ENCODE measurements at places on chromosomes 13 and 19.
A peak's percentile ranks its signal among the peaks of the same experiment; 100 is the strongest.

GRCh38 chr19:29079356-29080032, 133.5 kb downstream of the UQCRFS1 start:
- DNase-seq: no peak

GRCh38 chr19:15986701-15987100, 37.9 kb downstream of the OR10H4 start:
- DNase-seq: no peak

DNA sequence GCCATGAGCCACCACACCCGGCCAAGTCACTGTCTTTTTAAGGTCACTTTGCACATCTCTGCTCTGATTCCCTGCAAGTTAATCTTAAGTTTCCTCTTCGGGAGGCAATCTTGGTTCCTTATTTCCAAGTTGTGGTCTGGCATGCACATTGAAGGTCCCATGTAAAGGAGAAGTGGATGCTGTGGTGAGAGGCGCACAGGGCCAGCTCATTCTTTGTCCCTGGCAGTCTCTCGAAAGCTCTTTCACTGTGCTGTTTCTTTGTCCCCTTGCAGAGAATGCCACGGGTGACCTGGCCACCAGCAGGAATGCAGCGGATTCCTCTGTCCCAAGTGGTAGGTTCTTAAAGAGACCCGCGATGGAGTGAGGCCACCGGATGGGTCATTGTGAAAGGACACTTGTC, 16.4 kb upstream of the C19orf33 start:
- DNase-seq: no peak

- peak; percentile 13 for DNase-seq
These were observed 4.2 kb upstream of the ZSCAN4 start for GRCh38 chr19:57664269-57665127.

GRCh38 chr19:32224371-32225244, 120.8 kb upstream of the ZNF507 start:
- DNase-seq: peak; percentile 54

DNA sequence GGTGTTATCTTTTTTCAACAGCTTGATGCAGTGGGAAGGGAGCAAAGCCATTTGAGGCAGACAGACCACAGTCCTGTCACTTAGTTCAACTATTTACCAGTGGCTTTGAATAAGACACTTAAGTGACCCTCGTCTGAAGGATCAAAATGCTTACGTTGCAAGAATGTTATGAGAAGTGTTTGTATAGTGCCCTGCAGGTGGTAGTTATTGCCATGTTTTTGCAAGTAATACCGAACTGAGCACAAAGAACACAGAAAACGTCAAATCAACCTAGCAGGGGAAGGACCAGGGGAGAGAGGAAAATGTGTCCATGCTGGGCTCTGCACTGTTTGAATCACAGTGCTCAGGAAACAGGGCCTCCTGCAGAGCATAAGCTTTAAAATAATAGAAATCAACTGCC, 2.8 kb downstream of the SOHLH2 start:
- DNase-seq: no peak

DNA sequence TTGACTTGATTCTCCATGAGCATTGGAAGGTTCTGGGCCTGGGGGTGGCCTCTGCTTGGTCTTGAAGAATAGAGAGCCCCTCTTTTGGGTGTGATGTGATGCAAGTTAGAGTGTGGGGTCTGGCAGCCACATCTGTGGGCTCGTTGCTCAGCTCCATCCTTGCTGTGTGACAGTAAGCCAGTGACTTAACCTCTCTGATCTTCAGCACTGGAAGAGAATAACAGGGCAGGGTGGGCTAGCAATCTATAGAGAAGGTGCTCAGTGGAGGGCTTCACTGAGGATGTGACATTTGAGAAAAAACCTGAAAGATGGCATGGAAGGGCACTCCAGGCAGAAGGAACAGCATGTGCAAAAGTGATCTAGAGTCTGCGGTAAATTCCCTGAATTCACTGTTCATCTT, 28.2 kb downstream of the CELF5 start:
- no peak for DNase-seq

DNA sequence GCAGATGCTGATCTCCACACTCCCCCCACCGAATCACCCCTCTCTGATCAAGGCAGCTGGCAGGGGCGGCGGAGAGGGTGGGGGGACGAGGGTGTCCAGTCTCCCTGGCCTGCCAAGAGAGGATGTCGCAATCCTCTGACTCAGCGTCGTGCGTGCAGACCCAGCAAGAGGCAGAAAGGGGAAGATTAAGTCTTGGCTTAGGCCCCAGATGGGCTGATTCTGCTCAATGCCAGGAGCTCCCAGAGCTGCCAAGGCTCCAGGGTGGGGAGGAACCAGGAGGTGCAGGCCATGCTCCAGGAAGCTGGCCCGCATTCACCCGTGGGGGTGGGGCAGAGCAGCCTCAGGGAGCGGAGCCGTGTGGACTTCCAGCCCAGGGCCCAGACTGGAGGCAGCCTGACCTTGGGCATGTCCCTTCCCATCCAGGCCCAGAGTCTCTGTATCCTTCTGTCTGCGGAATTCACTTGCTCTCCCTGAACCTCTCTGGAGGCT, 6.6 kb upstream of the BCL3 start:
- peak; percentile 58 for DNase-seq

DNA sequence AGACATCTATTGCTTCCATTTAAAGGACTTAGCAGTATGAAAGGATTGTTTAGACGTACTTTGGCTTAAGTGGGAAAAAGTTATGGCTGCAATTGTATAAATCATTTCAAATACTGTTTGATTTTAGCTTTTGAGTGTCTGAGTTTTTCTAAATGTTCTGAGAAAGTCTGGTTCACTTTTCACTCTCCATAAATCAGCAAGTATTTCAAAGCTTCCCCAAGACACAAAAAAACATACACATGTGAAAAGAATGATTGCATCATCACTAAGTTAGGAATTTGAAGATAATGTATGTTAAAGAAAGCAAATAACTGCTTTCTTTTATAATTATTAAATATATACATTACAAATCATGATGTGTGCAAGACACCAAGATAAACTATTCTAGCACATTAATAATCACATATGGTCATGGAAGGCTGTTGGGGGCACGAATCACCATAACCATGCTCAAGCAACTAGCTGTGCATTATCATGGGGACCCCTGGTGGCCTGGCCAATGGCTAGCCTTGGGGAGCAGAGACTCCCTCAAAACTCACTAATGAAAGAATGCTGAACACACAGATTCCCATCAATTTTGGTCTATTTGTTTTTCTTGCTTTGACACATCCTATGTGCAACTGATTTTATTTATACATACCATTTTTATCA, 111.1 kb downstream of the MIPEP start:
- no peak for DNase-seq

- no peak for DNase-seq
These were observed 540.6 kb upstream of the HTR2A start for GRCh38 chr13:47437406-47437805.
